H54 (cell line): ENCODE measurements at places on chromosomes 2 and 18.

DNA sequence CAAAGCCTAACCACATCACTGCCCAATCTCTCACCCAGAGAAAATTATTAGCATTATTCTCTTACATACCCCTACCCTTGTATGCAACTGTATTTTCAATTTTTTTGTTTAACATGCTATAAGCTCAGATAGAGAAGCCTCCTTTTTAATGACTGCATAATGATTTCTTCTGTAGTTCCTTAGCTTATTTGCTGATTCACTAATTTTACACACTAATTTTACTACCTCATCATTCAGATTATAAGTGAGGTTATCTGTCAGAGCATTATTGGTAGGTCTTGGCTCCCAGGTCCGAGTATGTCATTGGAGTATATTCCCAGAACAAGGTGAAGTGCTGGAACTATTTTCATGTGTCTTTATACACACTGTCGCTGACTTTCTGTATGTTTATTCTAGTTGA, 45.4 kb downstream of the RHBDD1 start:
- DNase-seq, result no peak

DNA sequence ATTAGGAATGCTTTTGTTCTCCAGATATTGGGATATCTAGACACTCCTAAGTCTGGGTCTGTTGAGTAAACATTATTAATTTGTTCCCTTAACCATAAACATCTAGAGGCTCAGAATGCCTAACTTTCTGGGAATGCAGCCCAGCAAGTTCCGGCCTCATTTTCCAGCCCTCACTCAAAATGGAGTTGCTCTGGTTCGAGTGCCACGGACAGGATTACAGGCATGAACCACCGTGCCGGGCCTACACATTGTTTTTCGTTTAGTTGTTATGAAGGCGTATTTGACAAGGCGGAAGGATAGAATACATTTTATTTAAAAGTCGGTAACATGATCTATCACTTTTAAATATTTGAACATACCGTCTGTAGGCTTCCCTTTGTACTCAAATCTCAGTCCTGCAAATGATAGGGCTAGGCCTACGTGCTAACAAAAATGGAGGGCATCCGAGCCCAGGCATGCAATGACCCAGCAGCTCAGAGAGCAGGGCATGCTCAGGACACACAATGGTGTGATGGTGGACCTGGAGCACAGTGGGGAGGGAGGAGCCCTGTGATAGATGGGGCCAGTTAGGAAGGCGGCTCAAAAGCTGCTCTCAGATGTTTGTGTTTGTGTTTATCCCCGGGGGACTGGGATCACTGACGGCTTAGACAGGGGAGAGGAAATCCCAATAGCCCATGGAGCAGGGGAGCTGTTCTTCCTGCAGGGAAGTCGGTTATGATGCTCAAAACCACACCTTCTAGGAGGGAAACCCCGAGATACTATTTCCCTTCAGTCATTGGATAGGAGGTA, 2.9 kb upstream of the SCYGR1 start:
- no peak for DNase-seq

DNA sequence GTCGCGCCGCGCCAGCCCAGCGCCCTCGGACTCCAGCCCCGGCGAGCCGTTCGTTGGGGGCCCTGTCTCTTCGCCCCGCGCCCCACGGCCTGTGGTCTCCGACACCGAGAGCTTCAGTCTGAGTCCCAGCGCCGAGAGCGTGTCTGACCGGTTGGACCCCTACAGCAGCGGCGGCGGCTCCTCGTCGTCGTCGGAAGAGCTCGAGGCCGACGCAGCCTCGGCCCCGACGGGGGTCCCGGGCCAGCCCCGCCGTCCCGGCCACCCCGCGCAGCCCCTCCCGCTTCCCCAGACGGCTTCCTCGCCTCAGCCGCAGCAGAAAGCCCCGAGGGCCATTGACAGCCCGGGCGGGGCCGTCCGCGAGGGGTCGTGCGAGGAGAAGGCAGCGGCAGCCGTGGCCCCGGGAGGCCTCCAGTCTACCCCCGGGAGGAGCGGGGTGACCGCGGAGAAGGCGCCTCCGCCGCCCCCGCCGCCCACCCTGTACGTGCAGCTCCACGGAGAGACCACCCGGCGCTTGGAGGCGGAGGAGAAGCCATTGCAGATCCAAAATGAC, 1.4 kb downstream of the PHLPP1 start:
- peak; percentile 5 for DNase-seq

DNA sequence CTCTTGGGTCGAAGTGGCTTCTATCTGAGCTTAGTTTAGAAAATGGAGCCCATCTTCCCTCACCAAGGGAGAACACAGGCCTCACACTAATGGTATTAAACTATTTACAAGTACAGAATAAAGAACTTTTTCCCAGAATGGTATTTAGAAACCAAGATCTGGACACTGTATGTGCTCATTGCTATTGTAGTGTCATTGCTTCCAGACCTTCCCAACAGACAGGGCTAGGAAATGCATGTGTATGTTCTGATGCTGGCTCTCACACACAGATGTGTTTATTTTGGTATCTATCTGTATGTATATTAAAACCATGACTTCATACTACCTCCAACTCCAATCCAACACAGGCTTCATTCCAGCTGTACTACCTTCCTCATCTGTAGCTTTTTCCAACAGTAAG, 8.0 kb downstream of the COX5B start:
- no peak for DNase-seq

DNA sequence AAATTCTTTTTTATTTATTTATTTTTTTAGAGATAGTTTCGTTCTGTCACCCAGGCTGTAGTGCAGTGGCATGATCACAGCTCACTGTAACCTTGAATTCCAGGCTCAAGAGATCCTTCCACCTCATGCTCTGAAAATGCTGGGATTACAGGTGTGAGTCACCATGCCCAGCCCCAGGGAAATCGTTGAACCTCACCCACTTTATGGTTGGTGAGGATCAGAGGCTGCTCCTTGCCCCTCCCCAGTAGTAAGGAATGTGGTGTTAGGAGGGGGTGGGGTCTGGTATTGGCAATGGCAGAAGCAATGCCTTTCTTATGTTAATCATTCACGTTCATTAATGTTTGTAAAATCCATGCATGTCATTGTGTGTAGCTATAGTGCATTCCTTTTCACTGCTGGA, 161.9 kb downstream of the SUCLG1 start:
- DNase-seq, result peak; percentile 18

- no peak for DNase-seq
Measured at GRCh38 chr18:33375829-33376228, 64.7 kb downstream of the CCDC178 start.

DNA sequence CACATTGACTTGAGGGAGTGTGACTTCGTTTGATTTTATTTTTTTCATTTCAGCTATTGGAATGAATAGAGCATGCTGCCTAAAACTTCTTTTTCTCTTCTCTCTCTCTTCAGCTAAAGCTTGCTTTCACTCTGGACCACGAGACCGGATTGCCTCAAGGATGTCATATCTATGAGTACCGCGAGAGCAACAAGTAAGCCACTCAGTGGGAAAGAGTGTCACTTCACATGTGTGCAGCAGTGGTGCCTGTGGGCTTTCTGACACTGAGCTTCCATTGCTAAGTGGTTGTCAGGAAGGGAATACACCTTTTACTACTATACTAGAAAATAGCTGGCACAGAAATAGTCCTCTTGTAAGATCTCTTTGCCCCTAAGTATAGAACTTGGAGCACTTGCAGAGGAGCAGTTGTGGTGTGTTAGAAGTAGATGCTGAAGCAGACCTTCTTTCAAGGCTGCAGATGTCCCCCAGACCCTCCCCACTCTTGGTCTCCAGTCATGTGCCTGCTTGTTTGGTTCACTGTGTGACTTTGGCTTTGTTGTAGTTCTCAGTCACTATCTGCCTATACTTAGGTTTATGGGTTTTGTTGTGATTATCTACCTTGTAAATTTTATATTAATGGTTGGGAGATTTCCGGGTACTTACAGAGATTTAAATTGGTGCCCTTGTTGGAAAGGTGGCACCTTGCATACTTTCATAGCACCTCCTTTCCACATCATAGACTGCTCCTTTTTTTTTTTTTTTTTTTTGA, 78.5 kb upstream of the ALPP start:
- DNase-seq, result no peak

DNA sequence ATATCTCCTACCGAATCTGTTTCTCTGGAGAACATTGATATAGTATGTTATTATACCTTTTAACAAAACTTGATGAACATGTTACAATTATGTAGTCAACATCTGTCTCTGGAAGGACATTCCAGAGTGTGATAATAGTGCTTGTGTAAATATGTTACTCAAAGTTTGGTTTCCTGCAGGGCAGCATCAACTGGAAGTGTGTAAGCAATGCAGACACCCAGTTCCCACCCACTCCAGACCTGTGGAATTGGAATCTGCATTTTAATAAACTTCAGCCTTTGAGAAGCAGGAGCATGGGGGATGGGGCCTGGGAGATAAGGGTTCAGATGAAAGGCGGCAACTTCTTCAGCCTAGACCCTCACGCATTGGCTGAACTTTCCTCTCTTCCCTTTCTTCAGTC, 398.9 kb downstream of the RND3 start:
- DNase-seq, result no peak

DNA sequence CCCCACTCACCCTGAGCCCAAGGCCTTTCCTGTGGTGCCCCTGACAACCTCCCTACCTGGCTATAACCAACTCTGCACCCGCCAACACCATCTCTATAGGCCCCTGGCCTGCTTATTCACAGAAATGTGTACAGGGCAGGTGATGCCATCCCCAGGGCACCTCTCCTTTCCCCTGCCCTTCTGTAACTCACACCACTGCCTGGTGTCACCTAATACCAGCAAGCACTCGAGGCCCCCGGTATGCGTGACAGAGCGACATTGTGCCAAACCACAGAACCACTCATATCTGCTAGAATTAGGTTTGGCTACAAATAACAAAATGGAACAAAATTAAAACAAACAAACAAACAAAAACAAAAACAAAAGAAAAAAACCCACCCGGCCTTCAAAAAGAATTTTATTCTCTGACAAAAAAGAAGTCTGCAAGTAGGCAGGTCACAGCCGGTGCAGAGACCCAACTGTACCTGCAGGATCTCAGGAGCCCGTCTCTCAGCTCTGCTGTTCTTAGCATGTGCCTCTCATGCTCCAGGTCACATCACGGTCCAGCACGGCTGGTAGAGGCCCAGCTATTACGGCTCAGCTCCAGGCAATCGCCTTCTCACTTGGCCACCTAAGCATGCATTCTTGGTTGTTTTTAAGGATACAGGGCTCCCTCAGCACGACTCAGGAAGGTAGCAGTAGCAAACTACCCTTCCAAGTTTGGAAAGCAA, 51.4 kb downstream of the FAM178B start:
- DNase-seq, result no peak

DNA sequence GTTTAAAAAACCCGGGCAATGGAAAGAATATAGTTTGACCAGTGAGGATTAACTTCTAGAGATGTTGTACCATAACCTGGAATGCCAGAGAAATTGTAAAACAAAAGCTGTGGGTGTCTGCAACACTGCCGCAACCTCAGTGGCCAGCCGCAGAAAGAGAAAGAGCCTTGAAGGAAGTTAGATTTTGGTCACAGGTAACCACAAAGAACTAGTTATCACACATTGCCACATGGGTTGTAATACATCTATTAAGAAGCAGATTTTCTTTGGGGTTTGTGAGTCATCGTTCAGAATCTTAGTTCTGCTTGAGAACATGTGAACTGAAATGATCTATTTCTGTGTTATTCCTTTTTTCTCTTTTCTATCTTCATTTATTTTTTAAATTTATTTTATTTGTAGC, 222.9 kb upstream of the AGAP1 start:
- no peak for DNase-seq
